ENCODE measurements at places on chromosomes 12 and 14.
A peak's percentile ranks its signal among the peaks of the same experiment; 100 is the strongest.

DNA sequence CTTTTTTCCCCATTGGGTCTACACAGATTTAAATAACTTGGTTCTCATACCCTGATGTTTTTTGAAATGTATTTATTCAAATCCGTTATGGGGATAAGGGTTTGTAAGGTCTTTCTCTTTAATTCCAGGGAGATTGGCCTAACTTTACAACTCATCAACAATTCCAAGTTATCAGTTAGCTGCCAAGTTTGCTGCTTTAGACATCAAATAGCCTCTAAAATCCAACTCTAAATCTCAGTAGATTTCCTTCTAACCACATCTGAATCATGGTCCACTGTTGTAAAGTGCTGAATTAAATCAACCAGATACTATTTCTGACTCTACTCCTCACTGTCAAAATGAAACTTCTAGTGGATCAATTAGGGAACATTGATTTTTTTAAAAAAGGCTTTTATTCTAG is 364.1 kb upstream of the E2F7 start:
- DNase-seq = no peak

GRCh38 chr12:69161829-69162228 is 77.5 kb upstream of the CPSF6 start:
- DNase-seq = no peak

- no peak for DNase-seq
Measured at GRCh38 chr12:117329756-117330155, 31.7 kb downstream of the NOS1 start.

- DNase-seq = peak; percentile 90
Measured at GRCh38 chr12:70645494-70646317, 8.5 kb upstream of the PTPRB start.

DNA sequence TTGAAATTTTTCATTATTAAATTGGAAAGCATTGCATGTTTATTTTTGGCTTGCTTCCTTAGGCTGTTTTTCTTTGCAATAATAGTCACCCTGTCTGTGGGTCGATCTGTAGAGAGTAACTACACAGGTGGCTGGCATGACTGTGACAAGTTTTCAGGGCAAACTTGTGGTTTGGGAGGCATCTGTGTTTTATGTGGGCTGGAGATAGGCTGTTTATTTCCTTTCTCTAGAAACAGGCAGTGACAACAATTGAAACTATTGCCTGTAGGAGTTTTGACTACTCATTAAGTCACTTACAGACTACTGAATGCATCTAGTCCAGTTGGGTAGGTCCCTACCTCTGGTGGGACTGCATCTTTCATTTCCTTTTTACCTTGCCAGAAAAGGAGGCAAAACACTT is 155.6 kb downstream of the DYRK2 start:
- DNase-seq = no peak

GRCh38 chr14:94056579-94057308 is 24.3 kb downstream of the DDX24 start:
- no peak for DNase-seq

DNA sequence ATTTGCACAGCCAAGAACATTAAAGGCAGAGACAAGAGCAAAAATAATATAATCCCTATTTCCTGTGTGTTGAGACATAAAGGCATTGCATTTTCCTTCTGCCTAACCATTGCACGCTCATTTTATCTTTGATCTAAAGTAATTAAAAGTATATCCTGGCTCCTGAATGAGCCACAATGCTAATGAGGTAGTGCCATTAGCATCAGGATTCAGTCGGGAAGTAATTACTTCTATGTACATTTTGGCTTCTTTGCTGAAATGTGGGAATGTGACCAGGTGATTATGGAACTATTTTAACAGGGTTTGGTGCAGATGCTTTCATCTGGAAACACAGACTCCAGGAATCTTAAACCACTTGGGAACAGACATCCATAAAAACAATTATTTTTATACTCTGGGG is 77.4 kb downstream of the TMTC1 start:
- DNase-seq = no peak

GRCh38 chr12:111893287-111893686 is 51.3 kb downstream of the MAPKAPK5 start:
- no peak for DNase-seq

DNA sequence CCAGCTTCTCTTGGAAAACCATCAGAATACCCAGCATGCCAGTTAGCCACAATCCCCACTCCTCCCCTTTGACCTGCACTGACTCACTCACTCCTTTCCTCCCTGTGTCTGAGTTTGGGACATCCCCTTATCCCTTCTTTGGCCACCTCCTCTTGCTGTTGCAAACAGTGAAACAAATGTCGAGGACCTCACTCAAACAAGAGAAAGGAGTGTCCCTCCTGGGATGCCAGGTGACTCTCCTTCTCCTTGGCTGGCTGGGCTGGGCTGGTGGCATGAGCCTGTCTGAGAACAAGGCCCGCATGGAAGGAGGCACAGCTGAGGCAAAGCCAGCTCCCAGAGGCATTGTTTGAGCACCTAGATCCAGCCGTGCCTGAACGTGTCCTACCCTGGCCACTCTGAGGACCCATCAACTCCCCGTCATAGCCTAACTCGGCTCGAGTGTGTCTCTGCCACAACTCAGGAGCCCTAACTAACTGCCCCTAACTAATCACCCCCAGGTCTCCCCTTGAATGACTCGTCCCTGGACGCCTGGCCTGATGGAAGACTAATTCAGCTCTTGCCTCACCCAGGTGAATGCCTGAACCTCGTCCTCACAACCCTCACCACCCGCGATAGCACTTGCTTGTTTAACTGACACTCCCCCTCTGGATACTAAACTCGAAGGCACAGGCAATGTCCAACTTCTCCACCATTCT is 43.0 kb downstream of the NCOR2 start:
- peak; percentile 55 for DNase-seq

DNA sequence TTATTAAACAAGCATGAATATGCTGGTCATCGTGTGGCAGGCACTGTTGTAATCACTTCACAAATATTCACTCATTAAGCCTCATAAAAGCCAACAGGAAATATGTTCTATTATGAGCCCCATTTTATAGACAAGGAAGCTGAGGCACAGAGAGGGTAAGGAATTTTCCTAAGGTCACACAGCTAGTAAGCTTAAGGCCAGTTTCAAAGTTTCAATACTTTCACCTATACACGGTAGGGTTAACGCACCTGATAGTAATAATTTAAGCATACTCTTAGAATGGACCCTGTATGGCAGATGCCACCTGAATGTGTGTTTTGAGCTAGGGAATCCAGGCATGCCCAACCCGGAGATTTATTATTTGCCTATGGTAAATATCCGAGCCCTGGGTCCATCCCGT is 39.8 kb downstream of the EGLN3 start:
- DNase-seq = no peak

DNA sequence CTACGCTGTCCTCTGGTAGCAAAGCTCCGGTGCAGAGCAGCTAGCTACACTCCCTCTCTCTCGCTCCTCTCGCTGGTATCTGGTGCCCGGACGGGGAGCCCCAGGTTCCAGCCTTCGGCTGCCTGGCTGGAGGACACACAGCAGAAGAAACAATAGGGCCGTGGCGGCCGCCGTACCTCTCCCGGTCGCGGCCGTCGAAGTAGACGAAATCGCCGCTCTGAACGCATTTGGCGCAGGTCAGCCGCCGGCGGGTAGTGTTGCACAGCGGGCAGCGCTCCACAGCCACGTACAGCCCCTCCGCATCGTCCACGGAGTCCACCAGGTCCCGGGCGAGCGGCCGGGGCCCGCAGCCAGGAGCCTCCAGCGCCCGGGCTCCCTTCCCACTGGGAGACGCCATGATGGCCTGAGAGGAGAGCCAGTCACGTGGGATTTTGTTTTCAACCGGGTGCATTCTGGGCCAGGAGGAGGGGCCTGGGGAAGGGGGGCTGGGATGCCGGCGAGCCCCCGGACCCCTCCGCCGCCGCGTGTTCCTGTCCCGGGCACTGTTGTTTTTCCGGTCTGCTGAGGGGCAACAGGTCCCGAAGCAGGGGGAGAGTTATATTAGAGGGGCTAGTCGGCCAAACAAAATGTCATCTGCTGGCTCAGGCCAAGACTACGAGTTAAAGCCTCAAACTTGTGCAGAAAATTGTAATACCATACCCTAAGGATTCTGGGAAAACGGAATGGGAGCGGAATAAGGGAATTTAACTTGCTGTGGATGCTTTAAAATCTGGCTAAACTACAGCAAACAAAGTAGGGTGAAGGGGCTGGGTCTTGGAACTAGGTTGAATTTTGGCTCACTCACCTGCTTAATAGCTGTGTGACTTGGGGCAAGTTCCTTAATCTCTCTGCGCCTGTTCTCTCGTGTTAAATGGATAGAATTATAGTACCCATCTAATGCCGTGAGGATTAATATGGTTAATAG is at the start of gene ATG14:
TSS of gene ATG14 (minus strand) at position 405 of the 964 bp plus-strand sequence. CDS start at position 397, 8 bp downstream.
- peak; percentile 89 for DNase-seq

DNA sequence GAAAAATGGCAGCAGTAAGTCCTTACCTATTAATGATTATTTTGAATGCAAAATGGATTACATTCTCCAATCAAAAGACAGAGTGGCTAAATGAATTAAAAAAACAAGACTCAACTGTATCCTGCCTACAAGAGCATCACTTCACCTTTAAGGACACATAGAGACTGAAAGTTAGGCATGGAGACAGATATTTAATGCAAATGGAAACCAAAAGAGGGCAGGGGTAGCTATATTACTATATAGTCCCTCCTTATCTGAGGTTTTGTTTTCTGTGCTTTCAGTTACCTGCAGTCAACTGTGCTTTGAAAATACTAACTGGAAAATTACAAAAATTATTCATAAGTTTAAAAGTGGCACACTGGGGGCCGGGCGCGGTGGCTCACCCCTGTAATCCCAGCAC is 17.2 kb downstream of the NECAP1 start:
- DNase-seq = no peak

DNA sequence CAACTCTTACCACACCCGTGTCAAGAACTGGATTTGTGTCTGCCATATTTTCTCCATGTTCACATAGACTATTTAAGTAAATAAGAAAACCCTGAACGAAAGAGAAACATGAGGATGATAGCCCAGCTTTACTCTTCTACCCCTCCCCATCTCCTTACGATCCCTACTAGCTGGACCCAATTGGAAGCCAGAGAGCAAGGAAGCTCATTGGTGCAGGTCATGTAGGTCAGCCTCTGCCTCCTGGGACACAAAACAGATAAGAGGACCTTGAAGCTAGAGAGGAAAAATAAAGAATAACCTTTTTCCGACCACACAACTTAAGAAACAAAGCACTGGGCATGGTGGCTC is 124.6 kb upstream of the ATF7IP start:
- DNase-seq = no peak

DNA sequence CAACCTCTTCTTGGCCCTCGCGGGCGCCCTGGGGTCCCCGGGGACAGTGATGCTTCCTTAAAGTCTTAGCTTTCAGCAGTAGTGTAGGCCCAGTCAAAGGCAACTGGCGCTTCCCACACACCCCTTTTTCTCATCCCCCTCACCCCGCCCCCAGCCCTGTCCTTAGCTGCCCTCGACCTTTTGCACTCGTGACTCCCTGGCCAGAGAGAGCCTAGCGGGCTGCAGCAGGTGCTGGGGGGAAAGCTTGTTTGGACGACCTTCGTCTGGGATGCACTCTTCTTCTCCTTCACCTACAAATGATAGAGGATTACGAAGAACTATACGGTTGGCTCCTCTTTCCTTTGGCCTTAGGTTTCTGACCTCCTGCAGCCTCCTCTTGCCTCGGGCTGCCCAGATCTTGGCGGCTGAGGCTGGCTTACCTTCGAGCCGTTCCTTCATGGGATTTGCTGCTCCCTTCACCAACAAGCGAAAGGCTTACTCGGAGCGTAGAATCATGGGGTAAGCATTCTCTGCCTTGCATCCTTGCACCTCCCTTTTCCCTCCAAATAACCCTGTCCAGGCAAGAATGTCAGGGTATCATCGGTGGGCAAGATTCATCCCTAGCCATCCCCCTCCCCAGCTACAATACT is 815 bp downstream of the COQ10A start:
- DNase-seq = no peak

GRCh38 chr14:34536951-34537676 is 2.4 kb downstream of the EAPP start:
- no peak for DNase-seq

DNA sequence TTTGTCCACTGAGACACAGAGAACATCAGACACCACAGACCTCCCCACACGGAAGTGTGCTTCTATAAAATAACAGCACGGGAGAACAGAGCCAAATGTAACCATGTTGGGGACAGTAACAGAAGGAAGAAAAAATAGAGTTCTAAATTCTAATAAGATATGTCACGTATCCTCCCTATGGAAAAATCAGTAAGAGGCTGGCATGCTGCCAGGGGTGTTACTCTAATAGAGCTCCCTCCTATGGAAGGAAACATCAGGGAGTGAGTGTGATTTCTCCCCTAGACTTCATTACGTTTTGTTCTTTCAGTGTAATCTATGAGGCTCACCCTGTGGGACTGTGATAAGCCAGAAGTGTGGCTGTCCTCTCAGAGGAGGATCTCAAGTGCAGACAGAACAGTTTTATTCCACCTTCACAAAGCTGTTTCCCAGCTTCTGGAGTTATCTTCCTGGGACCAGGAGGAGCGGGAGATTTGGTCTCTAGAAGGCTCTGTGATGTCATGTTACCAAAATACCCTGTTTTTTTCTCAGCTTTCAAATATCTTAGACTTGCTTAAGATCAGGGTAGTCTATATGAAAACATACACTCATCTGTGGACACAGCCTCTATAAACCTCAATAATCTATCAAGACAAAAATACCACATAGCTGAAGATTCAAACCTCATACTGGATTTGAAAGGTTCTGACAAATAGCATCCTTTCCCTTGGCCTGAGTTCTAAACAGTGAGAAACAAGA is 69.3 kb downstream of the ZFC3H1 start:
- no peak for DNase-seq

DNA sequence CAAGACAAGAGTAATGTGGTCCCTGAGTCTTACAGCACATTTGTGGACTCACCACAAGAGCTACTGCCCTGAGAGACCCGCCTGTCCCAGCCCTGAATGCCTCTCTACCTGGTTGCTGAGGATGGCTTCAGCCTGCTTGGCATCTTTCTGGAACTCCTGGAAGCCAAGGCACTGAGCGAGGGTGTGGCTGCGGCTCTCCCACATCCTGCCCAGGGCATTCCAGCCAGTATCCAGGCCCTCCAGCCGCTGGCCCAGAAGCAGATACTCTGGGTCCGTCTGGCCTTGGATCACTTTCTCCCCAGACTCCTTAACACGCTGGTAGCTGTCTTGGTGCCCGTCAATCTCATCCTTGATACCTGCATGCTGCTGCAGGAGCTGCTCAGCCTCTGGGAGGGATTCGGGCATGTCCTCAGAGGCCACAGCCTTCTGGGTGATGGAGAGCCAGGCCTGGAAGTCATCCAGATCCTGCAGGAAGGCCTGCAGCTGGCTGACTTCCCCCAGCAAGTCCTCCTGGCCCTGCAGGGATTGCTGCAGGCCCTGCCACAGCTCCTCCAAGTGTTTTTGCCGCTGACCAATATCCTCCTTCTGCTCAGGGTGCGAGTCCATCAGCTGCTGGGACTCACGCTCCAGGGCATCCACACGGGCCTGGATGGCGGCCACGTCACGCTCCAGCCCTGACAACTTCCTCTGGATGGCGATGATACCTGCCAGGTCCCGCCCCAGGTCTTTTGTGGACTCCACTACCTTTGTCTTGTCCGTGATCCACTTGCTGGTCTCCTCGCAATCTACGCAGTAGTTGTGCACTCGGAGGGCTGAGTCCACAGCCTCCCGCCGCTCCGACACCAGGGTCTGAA is 82.3 kb downstream of the PLEKHG3 start:
- no peak for DNase-seq

Measured in dermis microvascular lymphatic vessel endothelial cell (primary cell).